ENCODE measurements at places on chromosomes 5 and 9.

- DNase-seq, result no peak
These were observed 162.6 kb upstream of the GNA14 start for GRCh38 chr9:77810637-77811119.

- DNase-seq, result no peak
These were observed 441.6 kb upstream of the BRINP1 start for GRCh38 chr9:119810645-119811429.

DNA sequence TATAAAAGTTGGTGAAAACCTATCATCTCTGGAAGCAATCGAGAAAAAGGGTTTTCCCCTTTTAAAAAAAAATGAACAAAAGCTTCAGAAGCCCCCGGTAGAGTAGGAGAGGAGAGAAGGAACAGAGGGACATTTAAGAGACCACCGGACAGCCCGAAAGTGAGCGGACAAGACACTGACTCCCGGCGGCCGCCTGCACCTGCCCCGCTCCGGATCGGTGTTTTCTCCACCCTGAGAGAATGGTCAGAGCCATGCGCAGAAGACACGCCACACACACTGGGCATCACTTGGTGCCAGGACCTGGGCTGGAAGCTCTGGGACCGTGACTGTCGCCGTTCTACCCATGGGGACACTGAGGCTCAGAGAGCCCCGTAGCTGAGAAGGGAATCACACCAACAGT lies 61.6 kb upstream of the SARDH start:
- DNase-seq, result no peak

DNA sequence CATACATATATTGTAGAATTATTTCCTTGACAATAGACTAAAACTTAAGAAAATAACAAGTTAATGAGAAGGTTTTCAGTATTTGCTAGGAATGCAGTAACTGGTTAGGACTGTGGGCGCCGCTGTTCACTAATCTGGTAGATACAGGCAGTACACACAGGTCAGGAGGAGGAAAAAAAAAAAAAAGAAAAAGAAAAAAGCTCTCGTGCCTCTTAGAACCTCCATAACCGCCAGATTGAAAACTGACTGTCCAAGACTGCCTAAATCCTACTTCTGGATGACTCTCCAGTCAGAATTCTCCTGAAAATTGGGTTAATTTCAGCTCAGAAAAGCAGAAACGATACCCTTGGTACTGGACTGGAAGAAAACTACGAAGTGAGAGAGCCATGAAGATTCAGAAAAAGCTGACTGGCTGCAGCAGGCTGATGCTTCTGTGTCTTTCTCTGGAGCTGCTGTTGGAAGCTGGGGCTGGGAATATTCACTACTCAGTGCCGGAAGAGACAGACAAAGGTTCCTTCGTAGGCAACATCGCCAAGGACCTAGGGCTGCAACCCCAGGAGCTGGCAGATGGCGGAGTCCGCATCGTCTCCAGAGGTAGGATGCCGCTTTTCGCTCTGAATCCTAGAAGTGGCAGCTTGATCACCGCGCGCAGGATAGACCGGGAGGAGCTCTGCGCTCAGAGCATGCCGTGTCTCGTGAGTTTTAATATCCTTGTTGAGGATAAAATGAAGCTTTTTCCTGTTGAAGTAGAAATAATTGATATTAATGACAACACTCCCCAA lies at the start of gene PCDHGA1:
Gene PCDHGA1 (plus strand): TSS at position 216 of the 782 bp plus-strand sequence.
- DNase-seq, result peak; percentile 35

DNA sequence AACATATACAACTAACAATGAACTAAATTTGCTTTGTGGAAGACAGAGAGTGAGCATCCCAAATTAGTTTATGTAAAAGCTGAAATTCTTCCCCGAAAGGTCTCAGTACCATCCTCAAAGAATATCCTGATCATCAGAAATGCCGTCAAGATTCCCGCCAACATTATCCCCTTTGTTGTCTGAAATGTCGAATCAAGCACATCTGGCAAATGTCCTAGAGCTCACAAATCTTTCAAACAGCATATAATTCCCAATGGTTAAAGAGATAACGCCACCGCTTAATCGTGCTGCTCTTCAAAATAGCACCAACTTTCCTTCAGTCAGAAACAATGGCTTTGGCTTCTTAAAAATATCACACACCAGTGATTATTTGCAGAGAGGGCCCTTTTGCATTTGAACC lies 23.8 kb downstream of the MORN5 start:
- no peak for DNase-seq
